Inflammatory macrophage treated with lipopolysaccharide for 4 hours (primary cell): ENCODE measurements at places on chromosomes 1 and 21.

- DNase-seq: no peak
Measured at GRCh38 chr1:63381741-63382140, 14.3 kb downstream of the ALG6 start.

DNA sequence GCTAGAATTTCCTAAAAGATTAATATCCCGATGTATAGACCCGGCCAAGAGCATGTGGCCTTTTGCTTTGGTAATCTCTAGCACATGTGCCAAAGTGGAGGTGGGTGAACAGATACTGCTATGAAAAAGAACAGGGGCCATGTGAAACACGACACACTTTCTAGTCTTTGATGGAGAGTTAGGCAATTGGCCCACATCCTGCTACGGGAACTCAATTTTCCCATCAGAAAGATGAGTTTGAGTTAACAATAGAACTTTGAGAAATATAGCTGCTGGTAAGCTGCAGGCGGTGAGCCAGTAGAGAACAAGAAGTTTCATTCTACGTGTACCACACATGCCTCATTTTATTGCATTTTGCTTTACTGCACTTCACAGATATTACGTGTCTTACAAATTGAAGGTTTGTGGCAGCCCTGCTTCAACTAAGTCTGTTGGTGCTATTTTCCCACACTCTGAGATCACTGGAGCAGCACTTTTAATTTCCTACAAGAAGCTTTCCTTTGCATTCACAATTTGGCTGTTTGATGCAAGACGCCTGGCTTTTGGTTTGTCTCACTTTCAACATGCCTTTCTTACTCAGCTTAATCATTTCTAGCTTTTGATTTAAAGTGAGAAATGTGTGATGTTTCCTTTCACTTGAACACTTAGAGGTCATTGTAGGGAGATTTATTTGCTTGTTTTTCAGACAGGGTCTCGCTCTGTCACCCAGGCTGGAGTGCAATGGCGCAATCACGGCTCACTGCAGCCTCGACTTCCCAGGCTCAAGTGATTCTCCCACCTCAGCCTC is 46.3 kb downstream of the HTR6 start:
- DNase-seq: no peak

GRCh38 chr1:21020151-21020550 is 156.5 kb downstream of the EIF4G3 start:
- no peak for DNase-seq

GRCh38 chr1:109923131-109923945 is 12.7 kb downstream of the CSF1 start:
- no peak for DNase-seq

GRCh38 chr1:212109728-212110127 is 74.2 kb downstream of the DTL start:
- peak; percentile 32 for DNase-seq

DNA sequence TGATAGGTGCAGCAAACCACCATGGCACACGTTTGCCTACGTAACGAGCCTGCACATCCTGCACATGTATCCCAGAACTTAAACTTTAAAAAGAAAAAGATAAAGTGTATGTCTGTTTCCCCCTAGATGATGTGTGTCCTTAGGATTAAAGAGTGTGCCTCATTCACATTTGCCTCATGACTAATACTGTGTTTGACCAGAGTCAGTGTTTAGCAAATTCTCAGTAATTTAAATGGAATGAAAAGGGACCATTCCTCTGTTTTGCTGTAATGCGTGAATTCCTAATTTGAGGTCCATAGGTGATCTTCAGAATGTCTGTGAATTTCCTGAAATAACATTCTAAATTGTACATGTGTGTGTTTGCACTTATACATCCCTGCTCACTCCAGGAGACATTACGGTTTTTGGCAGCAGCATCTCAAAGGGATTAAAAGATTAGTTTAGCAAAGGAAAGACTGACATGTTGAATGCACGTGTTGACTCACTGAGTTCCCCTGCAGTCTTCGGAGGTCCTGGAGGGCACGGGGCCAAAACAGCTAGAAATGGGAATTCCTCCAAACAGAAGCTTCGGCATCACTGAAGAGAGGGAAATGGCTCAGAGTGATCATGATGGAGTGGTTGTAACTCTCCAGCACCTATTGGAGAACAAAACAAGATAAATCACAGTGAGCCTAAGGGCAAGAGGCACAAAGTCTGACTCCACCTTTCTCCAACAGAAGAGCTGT is 19.1 kb upstream of the SLC35F3 start:
- no peak for DNase-seq

- no peak for DNase-seq
Measured at GRCh38 chr1:22415489-22415888, 36.2 kb upstream of the ZBTB40 start.

GRCh38 chr1:18644446-18644845 is 13.8 kb downstream of the PAX7 start:
- no peak for DNase-seq

DNA sequence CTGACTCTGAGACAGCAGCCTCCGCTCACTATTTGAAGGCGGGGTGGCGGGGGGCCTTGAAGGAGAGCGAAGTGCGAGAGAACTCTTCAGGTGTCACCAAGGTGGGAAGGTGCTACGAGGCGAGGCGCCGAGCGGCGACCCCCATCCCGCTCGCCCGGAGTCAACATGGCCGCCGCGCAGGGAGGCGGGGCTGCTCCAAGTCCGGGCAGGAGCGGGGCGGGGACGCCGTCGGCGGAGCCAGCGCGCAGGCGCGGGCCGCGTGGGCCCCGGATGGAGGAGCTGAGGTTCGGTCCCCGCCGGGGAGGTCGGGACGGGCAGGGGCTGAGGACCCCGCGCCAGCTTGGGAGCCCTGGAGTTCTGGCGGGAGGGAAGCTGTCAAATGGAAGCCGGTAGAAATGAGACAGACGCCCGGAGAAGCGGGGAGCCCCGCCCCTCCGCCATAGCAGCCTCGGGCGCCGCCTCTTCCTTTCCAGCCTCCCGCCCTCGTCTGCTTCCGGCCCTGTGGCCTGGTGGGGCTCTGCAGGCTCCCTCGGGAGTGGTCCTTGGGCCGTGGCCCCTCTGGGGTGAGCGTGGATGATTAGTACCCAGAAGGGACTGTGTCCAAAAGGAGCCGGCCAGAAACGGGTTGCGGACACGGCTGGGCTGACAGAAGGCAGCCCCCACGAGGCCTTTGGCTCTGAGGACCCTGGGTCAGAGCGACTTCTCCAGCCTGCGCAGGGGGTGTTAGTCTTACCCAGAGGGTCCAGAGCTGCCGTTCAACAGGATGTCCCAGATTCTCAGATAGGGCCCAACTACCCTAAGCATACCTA is at the start of gene PIGV:
TSS of gene PIGV (plus strand) at position 245 of the 809 bp plus-strand sequence. CDS start 2,866 bp downstream, outside the sequence.
- DNase-seq: peak; percentile 86

DNA sequence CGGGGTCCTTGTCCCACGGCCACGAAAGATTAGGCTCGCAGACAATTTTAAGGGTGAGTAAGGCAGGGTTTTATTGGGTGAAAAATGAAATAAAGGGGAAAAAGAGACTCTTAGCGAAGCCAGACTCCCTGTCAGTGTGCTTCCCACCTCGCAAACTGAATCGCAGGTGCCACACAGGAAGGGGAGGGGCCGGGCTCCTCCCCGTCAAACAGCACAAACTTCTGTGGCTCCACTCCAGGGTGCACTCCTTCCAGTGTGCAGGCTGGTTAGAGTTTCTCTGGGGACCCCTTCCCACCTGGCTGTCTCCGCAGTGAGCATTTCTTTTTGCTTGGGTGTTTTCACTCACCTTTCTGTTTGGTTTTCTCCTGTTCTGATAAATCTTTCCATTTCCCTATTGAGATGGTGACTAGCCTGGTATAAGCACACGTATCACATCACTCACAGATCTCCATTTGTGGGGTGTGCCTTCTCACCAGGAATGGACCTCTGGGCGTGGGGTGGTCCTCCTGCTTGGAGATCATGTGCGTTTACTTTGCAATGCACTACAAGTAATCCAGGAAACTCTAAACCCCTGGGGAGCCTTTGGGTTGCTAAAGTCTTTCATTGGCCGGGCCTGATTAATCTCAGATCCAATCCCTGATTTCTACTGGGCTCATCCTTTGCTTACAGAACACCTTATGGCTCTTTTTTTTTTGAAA is 37.6 kb upstream of the GALNT2 start:
- no peak for DNase-seq

DNA sequence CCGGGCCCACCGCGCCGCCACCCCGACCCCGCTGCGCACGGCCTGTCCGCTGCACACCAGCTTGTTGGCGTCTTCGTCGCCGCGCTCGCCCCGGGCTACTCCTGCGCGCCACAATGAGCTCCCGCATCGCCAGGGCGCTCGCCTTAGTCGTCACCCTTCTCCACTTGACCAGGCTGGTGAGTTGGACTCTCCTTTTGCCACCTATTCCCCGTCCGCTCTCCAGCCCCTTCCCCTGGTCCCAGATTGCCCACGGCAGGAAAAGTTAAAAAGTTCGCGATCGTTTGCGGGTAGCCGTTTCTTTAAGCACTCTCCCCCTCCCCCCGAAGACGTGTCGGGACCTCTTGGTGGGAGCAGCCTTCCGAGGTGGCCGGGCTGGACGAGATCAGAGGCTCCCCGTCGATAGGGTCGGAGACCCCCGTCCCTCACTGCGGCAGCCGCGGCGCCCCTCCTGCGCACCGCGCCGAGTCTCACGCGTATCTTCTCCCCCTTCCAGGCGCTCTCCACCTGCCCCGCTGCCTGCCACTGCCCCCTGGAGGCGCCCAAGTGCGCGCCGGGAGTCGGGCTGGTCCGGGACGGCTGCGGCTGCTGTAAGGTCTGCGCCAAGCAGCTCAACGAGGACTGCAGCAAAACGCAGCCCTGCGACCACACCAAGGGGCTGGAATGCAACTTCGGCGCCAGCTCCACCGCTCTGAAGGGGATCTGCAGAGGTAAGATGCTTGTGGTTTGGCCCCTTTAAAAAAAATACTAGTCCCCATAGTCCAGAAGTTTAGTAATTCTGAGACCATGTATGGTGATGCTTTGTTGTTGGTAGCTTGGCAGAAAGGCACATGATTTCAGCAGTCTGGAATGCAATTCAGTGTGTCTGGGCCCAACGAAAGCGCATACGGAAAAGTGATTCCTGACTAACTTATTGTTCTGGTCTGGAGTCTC is 576 bp downstream of the CCN1 start:
- no peak for DNase-seq
